ENCODE measurements at places on chromosomes 4 and X. TPM values are rescaled to one million over a fixed set of nuclear protein-coding genes. Genes with fewer than 3 reads are reported as not detected.

GRCh38 chr4:53702334-53703266 is 111.3 kb upstream of the LNX1 start:
- peak; percentile 61 for DNase-seq

- DNase-seq = no peak
Observed at GRCh38 chr4:182536221-182536811, 293.1 kb downstream of the TENM3 start.

GRCh38 chr4:84070289-84070688 is 428.8 kb downstream of the NKX6-1 start:
- DNase-seq = no peak

DNA sequence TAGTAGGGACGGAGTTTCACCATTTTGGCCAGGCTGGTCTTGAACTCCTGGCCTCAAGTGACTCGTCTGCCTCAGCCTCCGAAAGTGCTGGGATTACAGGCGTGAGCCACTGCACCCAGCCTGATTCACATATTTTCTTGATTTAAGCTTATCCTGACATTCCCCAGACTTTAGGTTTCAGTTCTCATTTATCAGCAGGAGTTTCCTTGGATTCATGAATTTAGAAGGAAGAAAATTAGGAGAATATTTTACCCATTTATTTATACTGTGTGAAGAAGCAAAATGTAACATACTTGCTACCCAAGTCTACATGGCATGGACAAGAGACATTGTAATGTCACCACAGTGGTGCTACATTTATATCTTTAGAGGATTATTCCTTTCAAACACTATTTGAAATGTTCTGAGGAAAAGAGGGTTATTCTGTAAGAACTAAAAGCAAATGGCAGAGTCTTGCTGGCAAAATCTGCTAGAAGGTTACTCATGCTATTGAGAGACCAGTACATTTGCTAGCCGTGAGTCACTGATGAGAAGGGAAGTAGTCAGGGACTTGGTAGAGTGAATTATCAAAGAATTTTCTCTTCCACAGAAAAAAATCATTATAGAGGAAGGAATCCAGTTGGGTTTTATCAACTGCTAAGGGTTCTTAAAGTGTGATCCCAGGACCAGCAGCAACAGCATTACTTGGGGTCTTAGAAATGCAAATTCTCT is 26.1 kb upstream of the CFAP299 start:
- no peak for DNase-seq

DNA sequence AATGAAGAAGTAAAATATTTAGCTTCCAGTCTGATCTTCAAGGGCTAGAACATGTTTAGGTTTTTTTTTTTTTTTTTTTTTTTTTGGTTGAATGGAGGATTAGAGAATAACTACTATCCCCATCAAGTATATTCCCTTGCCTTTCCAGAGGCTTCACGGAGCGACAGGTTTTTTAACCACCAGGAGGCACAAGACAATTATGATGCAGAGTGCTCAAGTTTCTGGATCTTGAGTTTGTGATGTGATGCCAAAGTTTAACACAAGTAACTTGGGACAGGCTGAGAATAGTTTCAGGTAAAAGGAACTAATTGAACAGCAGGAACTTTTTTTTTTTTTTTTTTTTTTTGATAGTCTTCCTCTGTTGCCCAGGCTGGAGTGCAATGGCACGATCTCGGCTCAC is 30.3 kb downstream of the CCNI start:
- no peak for DNase-seq

DNA sequence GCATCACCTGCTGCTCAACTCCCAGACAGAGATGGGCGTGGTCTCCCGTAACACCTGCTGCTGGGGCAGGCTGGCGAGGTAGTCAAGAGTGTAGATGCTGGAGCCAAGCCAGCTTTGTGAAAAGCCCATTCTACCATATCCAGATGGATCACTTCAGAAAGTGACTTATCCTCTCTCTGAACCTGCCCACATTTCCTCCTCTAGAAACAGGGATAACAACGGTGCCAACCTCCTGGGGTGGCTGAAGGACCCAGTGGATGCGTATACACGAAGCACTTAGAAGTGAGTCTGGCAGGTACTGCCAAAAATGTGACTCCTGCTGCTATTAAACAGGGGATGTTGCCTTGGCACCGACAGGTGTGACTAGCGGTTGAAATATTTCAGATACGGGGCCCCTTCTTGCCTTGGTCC is 95.8 kb downstream of the SORBS2 start:
- no peak for DNase-seq

DNA sequence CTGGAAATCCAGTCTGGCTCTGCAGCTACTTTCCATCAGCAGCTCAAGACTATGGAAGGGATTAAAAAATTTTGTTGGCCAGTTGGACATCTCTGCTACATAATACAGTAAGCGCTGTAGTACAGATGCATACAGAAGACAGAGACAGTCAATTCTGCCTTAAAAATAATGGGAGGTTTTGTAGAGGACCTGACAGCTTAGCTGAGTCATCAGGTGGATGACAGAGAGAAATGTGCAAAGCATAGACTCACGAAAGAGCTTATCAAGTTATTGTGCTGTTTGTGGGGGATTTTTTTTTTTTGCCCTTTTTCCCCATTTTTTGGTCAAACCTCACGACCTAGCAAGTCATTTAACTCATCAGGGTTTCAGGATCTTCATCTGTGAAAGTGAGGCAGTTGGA is 149.0 kb upstream of the SCML1 start:
- DNase-seq = no peak

DNA sequence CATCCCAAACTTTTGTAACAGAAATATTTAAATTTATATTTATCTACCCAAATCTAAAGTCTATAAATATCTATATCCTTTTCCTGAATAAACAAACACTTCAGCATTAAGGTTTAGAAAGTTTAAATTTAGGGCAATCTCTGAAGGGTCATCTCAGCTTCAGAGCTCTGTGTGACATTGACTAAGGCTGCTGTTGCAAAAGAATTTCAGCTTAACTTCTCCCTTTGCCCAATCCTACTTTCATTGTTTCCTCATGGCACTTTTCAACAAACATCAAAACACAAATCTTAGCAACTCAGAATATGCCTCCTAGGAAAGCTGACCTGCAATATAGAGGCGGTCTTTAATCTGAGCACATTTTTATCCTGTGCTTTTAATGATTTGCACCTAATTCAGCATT is 79.7 kb upstream of the BANK1 start:
- DNase-seq = no peak

- DNase-seq = no peak
Observed at GRCh38 chr4:97593248-97593647, 550.0 kb downstream of the STPG2 start.

The PAGE4 gene
- total RNA-seq = not detected

The TEX13B gene
- total RNA-seq = not detected

The PDE6B gene
- 2.7 TPM for total RNA-seq

The HERC6 gene
- 2.6 TPM for total RNA-seq

The CLTRN gene
- 0.59 TPM for total RNA-seq

The SOX3 gene
- total RNA-seq = not detected

The TCEAL5 gene
- not detected for total RNA-seq
